ENCODE measurements at places on chromosomes 7 and 10.

- no peak for DNase-seq
Measured at GRCh38 chr10:89355394-89355931, 22.4 kb upstream of the IFIT1B start.

- DNase-seq: peak; percentile 56
Measured at GRCh38 chr7:129807863-129808262, 144.9 kb downstream of the UBE2H start.

GRCh38 chr10:103800789-103801540 lies 54.4 kb downstream of the SH3PXD2A start:
- DNase-seq: no peak

GRCh38 chr10:132251928-132252327 lies 55.8 kb downstream of the STK32C start:
- DNase-seq: no peak

- DNase-seq: peak; percentile 93
Measured at GRCh38 chr7:2709553-2710285, 21.7 kb downstream of the AMZ1 start.

DNA sequence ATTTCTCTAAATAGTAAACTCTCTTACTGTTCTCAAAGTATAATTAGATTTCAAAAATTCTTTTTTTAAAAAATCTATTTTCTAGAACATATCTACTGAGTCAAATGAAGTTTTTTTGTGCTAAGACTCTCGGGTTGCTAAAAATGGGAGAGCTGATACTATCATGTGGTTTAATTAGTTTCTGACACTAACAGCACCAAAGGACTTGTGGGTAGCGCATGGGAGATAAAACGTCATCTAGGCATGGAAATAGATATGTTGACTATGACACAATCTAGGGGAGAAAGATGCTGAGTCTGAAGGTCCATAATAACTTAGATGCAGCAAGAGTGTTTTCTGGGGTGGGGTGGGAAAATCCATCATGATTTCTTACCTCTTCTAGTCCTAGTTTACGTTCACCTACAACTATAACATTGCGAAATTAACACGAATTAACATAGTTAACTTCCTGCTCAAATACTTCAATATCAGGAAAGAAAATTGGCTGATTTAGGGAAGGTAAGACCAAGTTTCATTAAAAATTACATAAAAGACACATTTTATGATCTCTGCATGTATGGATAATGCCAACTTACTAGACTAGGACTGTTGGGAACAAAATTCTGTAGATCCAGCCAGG lies 14.3 kb upstream of the ARMC3 start:
- no peak for DNase-seq

DNA sequence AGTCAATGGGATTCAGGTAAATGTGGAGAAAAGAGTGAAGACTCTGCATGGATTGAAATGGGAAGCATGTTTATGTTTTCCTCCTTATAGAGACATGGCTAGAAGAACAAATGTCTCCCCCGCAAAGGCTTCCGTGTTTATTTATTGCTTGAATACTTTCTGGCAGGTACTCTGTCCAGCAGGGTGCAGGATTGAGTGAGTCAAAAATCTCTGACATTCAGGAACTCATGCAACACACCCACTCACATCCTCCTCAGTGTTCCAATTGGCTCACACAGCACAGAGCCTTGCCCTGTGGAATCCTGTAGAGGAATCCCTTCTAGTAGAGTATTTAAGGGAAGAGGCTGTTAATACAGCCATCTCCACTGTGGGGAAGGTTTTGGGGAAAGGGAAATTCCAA lies 290.3 kb upstream of the VWC2 start:
- peak; percentile 28 for DNase-seq

GRCh38 chr7:25353196-25353595 lies 124.9 kb upstream of the NPVF start:
- DNase-seq: no peak

DNA sequence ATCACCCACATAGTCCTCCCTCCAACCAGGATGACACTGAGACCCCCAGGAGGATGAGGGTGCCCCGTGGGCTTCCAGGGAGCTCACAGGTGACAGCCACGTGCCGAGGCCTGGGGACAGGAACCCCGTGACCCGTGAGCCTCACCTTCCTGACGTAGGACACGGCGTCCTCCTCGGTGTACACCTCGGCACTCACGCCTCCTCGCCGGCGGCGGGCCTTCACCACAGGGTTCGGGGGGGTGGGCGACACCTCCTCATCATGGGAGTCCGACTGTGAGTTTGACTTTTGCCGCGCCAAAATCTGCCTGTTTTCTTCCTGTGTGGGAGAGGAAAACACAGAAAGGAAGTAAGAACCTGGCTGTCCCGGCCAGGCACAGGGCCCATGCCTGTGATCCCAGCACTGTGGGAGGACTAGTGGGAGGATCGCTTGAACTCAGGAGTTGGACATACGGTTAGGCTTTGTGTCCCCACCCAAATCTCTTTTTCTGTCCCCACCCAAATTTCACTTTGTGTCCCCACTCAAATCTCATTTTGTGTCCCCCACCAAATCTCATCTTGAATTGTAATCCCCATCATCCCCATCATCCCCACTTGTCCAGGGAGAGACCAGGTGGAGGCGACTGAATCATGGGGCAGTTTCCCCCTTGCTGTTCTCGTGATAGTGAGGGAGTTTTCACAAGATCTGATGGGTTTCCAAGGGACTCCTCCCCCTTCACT lies 45.9 kb upstream of the DNAAF5 start:
- no peak for DNase-seq

DNA sequence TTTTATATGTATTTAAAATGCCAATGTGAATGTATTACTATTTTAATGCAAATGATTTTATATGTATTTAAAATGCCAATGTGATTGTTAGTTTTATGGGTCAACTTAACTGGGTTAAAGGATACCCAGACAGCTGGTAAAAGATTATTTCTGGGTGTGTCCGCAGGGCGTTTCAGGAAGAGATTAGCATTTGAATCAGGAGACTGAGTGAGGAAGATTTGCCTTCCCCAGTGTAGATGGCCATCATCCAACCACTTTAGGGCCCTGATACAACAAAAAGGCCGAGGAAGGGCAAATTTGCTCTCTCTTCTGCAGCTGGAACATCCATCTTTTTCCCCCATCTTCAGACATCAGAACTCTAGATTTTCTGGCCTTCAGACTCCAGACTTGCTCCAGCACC lies 116.2 kb downstream of the BAMBI start:
- DNase-seq: no peak

DNA sequence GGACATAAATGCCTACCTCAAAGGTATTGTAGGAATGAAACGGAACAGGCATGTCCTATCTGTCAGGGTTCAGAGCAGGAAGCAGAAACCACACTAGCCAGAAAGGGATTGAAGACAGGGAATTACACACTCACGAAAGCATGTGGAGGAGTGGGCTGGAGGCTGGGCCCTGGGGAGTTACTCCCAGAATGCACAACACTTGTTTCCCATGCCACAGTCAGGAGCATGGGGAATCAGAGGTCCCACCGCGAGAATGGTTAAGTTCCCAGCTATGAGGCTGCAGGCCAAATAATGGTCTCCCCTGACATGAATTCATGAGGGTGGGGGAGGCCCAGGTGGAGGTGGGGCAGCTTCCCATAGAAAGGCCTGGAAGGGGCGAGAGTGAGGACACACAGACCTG lies 212.7 kb downstream of the HERPUD2 start:
- DNase-seq: no peak

- no peak for DNase-seq
Measured at GRCh38 chr7:75646571-75647102, 92.1 kb downstream of the HIP1 start.

DNA sequence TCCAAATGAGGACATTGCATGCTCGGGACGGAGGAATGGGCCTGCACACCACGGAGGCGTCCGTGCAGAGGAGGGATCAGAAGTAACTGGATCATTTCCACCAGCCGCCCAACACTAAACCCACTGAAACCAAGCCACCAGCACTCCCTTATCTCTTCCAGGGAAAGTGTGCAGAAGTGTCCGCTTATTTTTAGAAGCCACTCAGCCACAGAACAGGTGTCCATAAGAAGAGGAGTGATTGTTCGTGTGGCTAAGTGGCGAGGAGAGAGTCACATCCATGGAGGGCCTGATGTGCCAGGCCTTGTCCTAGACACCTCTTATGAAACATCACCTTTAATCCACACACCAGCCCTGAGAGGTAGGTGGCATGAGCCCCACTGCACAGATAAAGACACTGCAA lies 407.9 kb upstream of the NPVF start:
- no peak for DNase-seq

DNA sequence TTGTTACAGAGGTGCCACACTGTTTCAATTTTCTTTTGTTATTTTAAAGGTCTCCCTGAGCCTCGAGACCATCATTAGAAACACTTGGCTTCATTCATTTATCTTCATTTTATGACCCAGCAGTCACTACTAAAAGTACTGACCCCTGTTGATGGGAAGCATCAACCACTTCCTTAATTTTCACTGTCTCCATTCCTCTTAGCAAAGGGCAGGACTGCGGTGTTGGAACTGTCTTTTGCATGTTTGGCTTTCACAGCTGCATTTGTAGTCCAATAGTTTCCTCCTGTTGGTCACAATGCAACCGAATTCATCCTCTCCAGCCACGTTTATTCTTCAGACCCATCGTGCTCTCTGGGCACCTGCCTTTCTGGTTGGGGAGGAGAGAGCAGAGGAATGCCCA lies 46.7 kb upstream of the PDZD8 start:
- DNase-seq: no peak

GRCh38 chr7:4361774-4362173 lies 320.3 kb upstream of the FOXK1 start:
- peak; percentile 48 for DNase-seq

GRCh38 chr7:43803865-43804264 lies 45.4 kb downstream of the BLVRA start:
- no peak for DNase-seq

DNA sequence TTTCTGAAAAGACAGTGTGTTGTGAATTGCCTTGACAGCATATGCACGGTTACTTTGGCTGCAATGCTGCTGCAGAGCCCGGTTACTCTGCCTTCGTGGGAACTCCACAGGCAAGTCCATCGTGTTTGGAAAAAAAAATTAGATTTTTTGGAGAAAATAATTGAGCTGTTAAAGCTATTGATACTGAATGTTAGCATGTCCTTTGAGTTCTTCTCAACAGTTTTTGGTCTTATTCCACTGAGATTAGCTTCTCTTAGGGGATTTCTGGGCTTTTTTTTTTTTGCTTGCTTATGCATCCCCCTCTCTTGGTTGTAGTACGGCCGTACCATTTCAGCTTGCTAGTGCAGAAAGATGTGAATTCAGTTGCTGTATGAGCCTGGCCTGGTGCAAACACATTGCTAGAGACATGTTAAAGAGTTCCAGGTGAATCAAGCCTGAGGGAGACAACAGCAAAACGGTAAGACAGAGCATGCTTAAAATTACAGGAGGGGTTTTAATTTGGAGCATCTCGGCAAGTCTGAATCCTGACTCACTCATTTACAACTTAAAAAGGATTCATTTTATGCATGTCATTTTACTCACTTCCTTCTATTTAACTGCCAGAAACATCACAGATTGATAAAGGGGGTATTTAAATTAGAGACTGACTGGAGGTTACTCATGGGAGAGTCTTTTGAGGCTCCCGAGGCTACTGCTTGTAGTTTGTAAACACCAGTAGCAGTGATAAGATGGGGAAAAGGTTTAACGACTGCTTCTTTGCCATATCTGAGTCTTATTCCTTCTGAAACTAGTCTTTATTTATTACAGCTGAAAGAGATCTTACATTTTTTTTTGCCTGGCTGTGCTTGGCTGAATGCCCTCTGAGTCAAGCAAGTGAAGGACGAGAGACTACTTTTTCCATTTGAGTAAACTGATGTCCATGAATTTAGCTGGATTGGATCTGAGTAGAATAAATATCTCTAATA lies 113.7 kb downstream of the CDK14 start:
- no peak for DNase-seq

GRCh38 chr10:128781637-128782036 lies 655.4 kb upstream of the MKI67 start:
- DNase-seq: no peak

DNA sequence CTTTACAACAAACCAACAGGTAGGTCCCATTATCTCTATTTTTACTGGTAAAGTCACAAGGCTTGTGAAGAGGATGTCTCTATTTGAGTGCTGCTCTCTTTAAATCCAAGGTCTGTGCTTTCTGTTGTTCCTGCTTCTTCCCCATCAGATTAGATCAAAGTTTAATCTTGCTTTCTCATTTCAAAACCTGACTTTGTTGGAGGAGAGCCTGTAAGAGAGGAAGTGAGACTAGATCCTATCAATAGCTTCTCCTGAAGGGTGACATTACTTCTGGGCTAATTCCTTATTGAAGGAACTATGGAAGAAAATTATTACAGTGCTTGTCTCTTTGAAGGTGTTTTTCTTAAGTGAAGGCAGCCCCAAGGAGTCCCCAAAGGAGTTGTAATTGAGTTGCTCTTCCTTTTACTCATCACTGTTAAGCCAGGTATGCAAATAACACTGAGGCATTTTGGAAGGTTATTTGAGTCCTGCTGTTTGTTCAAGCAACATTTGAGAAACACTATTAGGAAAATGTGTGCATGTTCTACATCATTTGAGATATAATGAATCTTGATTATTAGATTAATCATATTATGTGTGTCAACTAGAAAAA lies 146.2 kb upstream of the MBL2 start:
- peak; percentile 18 for DNase-seq

DNA sequence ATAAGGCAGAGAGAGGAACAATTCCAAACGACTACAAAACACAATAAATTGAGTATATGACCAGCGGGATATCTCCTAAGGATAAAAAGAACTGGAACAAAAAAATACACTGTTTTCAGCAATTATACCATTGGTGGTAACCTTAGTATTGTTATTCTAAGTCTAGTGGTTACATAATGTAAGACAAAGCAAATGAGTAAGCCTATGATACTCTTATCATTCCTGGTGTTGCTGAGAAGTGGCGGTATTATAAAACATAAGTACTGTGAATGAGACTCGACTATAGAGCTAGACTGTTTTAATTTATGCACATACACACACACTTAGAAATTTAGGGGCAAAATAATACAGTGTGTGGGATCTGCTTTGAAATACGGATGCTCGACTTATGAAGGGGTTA lies 107.7 kb downstream of the NRBF2 start:
- no peak for DNase-seq

DNA sequence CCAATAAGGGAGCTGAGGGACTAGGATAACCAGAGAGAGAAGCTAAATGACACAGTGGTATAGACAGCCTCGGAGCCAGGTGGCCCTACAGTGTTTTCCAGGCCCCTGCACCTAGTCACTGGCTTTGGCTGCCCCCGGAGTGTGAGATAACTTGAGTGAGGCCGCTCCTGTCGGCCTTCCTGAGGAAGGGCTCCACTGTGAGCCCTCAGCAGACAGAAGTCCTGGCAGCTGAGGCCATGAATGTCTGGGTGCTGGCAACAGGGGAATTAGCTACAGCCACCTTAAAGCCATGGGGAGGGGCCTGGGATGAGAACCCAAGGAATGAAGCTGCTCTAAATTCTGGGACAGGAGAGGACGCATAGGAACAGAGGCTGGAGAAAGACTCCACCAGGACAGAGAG lies 4.6 kb upstream of the GDF10 start:
- no peak for DNase-seq

- DNase-seq: peak; percentile 52
Measured at GRCh38 chr10:65348637-65349036, 1577.2 kb upstream of the LRRTM3 start.

Data from GM23338 (cell line).